ENCODE measurements at places on chromosomes 11 and 22.

GRCh38 chr11:92480499-92480898, 255.9 kb downstream of the FAT3 start:
- no peak for DNase-seq

GRCh38 chr11:73372375-73372993, 3.7 kb upstream of the RELT start:
- peak; percentile 87 for DNase-seq

- DNase-seq = no peak
Observed at GRCh38 chr11:128581561-128582272, 5.6 kb downstream of the ETS1 start.

DNA sequence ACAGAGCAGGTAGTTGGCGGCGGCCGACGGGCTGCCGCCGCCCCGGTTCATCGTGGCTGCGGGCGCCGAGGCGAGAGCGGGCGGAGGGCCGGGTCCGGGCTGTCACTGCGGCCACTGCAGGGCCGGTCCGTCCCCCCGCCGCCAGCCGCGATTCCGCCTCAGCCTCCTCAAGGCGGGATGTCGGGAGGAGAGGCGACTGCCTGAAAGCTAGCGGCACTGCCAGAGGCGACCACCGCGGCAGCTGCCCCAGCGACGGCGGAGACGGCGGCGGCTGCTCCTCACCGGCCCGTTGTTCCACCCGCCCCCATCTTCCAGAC, 234 bp downstream of the SESN3 start:
- DNase-seq = no peak

DNA sequence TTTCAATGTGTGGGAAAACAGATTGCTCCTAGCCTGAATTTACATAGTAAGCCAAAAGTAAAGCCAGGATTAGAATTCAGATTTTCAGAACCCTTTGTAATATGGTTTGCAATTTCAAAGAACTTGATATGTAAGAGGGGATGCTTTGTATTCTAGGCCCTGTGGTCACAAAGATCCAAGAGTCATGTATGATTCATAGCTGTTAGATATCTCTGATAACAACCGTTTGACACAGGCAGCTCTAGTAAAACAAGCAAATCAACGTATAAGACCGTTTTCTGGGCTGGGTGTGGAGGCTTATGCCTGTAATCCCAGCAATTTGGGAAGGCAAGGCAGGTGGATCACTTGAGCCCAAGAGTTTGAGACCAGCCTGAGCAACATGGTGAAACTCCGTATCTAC, 79.6 kb downstream of the EMSY start:
- no peak for DNase-seq

- DNase-seq = no peak
Observed at GRCh38 chr22:25361899-25362214, 142.4 kb downstream of the CRYBB2 start.

- no peak for DNase-seq
Observed at GRCh38 chr11:13896981-13897353, 65.6 kb upstream of the SPON1 start.

GRCh38 chr11:43924112-43924855, 18.2 kb upstream of the C11orf96 start:
- no peak for DNase-seq

GRCh38 chr22:30178181-30179126, 68.1 kb downstream of the LIF start:
- no peak for DNase-seq

DNA sequence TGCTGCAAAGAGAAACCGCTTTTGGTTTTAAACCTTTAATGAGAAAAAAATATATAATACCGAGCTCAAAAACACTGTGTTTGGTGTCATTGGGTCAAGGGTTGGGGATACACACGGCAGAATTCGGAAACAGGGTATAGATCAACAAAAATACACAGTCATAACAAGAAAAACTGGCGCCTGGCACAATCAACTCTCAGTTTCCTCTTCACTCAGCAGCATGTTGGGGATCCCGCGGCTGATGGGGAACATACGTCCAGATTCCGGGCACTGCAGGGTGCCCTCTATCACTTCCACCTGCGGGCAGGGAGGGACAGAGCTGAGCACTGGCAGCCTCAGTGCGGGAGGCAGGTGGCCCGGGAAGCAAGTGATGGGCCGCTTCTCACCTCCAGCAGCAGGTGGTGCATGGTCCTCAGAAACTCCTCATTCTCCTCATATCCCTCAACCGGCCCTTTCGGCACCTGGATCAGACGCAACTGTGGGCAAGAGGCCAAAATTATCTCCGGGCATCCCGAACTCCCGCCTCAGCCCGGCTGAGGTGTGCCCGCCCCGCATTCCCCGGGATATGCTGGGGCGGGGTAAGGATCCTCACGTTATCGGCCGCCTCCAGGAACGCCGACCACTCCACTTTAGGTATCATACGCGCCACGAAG, 561 bp downstream of the TRMT112 start:
- peak; percentile 74 for DNase-seq

DNA sequence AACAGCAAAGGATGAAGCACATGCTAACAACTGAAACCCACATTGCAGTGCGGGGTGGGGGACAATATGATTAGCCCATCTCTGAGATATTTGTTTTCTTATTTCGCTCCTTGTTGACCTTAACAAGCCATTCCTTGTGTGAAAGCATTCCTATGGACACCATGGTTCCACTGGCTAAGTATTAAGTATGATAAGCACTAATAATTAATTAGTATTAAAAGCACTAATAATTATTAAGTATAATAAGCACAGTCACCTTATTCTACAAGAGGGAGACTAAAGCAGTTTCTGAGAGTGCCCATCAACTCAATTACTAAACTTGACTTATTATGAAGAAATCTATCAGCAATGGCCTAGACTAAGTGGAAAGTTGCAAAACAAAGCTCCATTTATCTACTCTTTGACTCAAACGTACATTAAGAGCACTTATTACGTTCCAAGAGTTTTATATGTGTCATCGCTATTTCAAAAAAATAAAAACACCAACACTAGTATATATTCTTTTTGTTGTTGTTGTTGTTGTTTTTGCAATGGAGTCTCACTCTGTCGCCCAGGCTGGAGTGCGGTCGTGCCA, 65.3 kb downstream of the RBFOX2 start:
- no peak for DNase-seq

DNA sequence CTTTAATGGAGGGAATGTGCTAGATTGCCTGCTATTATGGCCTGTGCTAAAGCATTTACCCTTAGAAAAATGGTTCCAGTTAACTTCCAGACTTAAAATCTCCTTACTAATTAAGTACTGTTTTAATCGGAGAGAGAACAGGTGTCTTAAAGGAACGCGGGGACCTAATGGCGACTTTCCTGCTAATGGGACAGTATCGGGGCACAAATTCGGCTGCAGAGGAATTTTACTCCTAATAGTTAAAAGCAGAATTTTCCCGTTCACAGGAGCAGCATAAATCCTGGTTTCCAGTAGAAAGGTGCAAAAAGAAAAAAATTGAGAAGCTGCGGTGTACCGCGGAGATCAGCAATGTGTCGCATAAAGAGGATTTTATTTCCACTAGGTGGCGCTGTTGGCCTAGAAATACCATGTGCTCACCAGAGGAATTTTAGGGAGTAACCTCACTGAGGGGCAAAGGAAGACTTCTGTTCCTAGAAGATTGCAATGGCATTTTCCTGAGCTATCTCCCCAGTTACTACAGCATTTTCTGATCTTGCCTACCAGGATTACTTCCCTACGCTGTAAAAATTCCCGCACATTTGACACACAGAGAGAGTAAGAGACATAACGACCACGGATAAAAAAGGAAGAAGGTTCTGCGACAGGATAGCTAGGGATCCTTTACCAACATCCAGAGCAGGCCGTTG, 44.5 kb downstream of the ZNF280B start:
- peak; percentile 67 for DNase-seq

GRCh38 chr11:95895815-95896214, 28.1 kb downstream of the MTMR2 start:
- DNase-seq = no peak

GRCh38 chr11:63766531-63767235, 1.9 kb downstream of the ZFTA start:
- no peak for DNase-seq

- DNase-seq = peak; percentile 20
Observed at GRCh38 chr11:74701351-74701750, 29.9 kb downstream of the CHRDL2 start.

DNA sequence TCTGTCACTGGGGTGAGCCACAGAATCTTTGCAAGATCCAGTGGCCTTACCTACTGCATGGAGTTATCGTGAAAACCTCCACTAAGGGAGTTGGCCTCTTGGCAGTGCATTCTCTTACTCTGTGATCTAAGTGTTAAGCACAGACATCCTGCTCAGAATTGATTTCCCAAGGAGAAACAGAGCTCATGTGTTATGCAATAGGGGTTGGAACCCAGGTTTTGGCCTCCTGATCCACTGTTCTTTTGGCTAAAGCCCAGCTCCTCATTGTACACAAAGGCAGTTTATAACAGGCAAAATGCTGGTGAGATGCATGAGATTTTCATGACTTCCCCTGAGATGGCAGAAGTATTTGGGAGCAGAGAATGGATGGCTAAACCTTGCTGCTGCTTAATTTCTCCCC, 11.8 kb downstream of the DTX4 start:
- no peak for DNase-seq

- DNase-seq = no peak
Observed at GRCh38 chr22:41140365-41140957, 48.1 kb downstream of the EP300 start.

GRCh38 chr22:46361826-46362202, 26.3 kb downstream of the TRMU start:
- no peak for DNase-seq

DNA sequence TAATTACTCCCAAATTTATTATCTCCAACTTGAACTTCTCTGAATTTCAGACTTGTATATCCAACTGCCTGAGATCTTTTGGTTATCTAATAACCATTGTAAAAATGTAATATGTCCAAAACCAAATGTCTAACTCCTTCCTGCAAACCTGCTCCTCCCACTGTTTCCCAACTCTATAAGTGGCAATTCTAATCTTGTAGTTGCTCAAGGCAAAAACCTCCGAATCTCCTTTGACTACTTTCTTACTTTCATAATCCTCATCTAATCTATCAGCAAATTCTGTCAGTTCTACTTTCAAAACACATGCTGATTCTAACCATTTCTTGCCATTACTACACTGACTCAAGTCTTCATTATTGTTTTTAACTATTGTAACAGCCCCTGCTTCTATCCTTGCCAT, 55.7 kb downstream of the FAM168A start:
- no peak for DNase-seq

DNA sequence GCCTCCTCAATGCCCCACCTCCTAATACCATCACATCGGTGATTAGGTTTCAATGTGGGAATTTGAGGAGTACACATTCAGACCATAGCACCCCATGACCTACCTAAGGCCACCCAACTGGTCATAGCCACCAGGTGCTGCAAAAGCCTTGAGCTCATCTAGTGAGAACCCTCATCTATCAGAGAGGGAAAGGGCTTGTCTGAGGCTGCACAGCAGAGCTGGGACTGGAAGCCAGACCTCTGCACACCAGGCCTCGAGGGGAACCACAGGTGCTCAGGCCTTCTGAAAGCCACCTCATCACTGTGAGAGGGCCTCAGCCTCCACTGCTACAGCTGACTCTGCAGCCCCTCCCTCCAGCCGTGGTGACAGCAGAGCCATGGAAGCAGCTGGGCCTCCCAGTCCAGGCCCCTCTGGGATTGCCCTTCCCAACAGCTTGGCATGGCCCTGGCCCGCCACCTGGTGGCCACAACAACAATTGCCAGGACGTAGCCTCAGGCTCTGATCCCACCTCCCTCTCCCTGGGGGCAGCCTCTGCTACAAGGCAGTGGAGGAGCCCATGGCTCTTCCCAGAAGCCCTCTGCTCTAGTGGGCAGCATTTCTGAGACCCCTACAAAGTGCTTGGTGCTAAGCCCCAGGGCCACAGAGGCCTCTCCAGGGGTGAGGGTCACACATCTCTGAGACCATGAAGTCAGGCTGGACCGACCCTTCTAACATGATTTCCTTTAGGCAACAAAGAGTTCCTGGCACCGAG, 41.0 kb upstream of the PRDM11 start:
- DNase-seq = peak; percentile 57

DNA sequence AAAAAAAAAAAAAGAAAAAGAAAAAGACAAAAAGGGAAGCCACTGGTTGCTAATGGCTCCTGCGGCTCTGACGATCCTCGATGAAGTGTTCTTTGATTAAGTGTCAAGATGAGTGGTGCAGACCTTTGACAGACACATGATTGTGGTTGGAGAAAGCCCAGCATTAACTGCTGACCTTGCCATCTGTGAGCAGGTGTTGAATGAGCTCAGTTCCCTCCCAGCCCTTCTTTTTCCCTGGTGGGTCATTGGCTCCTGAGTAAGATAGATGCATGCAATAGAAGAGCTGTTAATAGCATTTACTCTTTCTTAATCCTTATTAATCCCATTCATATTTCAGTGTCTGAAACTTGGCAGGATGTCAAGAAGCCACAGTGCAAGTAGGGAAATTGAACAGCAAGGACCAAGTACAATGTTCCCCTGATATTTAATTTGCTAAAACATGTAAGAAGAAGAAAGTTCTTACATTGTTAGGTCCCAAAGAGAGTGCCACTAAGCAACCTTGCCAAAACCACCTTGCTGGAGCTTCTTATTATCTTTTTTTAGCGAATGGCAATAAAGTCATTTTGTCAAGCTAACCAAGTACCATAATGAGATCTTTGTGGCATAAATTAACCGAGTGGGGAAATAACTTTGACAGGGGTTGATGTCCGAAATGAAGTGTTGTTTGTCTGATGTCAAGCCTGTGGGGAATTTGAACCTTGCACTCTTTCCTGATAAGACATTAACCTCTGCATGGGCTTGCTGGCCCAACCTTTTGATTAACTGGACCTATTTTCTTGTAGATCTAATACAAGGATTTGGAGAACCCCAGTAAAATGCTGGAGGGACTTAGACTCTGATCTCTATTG, 113.7 kb downstream of the PTPRJ start:
- peak; percentile 87 for DNase-seq

- DNase-seq = no peak
Observed at GRCh38 chr11:12516387-12517105, 139.2 kb downstream of the PARVA start.

- DNase-seq = no peak
Observed at GRCh38 chr11:35764417-35764816, 101.8 kb downstream of the TRIM44 start.

- no peak for DNase-seq
Observed at GRCh38 chr11:94031625-94032024, 10.5 kb downstream of the HEPHL1 start.

DNA sequence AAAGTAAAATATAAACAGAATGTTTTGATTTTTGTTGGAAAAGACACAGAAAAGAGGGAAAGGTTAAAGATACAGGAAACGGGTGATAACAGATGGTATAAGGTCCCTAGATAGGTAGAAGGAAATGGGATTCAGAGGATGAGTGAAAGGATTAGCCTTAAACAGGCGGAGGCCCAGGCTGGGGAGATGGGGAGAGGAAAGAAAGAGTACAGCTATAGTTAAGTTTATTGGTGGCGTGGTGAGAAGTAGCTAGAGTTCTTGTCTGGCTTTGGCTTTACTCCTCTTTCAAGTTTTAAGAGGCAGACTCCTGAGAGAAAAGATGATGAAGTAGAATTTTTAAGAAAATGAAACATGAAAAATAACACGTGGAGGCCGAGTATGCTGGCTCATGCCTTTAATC, 13.7 kb downstream of the ZBTB44 start:
- DNase-seq = no peak

DNA sequence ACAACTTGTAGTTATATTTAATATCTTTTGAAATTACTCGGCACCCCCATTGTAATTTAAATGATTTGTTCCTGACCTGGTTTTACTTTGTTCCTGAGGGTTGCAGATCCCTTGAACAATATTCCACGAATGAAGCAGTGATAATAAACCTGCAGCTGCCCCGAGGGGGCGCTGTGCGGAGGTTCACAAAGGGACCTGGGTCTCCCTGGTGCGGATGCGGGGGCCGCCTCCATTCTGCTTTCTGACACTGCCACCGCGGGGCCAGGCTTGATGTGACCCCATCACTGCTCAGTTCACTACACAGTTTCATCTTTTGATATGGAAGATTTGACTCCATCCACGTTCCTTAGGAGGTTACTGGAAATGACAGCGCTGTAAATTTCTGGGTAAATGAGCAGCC, 62.9 kb upstream of the PRODH start:
- no peak for DNase-seq
